ENCODE measurements at places on chromosomes 12 and 14.

DNA sequence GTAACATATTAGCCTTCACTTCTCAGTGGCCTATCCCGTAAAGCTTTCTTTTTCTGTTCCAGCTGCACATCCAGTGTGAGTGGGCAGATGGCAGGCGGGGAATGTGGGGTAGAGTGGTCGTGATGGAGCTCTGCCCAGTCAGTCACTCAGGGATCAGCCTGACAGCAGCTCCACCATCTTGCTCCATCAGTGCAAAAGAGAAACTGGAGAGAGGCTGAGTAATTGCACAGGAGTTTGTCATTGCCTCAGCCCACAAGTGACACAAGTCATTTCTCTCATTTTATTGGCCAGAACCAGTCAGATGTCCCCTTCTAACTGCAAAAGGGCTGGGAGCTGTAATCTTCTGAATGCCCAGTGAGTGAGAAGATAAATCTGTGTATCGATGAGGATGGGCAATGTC, 66.5 kb downstream of the ATP23 start:
- DNase-seq: no peak

DNA sequence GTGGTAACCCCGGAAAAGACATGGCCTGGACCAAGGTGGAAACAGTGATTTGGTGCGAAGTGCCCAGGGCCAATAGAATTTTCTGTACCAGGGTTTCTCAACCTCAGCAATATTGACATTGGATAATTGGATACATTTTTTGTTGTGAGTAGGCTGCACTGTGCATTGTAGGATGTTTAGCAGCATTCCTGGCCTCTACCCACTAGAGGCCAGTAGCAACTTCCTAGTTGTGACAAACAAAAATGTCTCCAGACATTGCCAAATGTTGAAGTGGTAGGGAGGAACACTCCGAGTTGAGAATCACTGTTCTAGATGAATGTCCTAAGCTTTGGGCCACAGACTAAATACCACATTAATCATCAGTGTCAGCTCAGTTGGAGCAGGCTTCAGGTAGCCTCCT, 6.2 kb upstream of the CGRRF1 start:
- DNase-seq: no peak

DNA sequence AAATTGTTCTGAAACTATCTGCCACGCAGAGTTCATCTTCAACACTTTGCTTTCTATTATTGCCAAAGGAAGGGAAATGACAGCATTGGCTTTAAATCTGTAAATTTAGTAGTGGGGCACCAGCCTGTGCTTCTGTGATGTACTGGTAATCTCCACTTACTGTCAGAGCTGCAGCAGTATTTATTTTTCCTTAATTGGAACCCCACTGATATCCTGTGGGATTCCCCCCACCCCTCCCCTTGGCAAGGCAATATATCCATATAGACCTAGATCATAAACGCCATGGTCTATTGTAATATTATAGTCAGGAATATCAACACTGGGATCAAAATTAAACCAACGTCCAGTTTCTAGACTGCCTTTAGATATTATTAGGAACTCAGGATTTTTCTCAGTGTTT, 96.7 kb downstream of the RMST start:
- DNase-seq: no peak

- DNase-seq: no peak
Observed at GRCh38 chr14:105549481-105549880, 23.1 kb downstream of the TMEM121 start.

- no peak for DNase-seq
Observed at GRCh38 chr12:11888029-11888428, 182.7 kb upstream of the BCL2L14 start.

DNA sequence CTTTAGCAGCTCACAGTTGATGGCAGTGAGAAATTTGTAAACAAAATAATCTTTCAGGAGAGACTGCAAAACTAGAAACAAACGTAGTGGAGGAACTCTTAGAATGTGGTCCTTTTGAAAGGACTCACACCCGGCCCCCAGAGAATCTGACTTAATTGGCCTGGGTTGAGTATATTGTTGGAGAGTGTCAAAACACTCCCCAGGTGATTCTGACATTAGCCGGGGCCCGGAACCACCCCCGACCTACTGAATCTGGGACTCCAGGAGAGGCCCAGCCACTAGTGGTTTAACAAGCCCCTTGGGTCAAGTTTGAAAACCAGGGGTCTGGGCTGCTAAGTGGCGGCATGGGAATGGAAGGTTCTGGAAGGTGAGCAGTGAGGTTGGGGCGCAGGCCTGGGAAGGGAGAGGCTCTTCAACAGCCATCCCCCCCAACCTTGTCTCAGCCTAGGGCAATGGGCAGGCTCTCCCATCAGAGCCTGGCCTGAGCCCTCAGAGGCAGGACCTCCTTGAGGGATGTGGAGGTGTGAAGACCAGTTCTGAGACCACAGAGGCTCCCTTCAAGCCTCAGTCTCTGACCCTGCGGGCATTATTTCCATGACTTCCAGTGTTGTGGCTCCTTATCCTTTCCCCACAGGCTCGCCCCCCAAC, 1.1 kb upstream of the ELK3 start:
- DNase-seq: no peak

DNA sequence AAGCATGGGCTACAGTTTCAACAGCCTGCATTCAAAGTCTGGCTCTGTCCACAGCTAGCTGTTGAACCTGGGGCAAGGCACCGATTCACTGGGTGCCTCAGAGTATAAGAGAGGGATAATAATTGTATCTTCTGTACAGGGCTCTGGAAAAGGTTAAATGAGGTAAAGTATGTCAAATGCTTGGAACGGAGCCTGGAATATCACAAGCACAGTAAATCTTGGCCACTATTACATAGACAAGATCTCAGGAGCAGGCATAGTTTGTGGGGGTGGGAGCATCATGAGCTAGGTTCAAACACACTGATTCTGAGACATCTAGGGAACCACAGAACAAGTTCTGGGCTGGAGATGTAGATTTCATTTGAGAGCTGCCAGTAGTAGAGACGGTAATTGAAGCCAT, 203.7 kb upstream of the NUDT4 start:
- DNase-seq: no peak

- DNase-seq: no peak
Observed at GRCh38 chr12:3651585-3652424, 101.1 kb downstream of the CRACR2A start.

- no peak for DNase-seq
Observed at GRCh38 chr14:46988312-46988711, 336.7 kb upstream of the RPL10L start.

- DNase-seq: no peak
Observed at GRCh38 chr14:105466531-105467248, 7.9 kb upstream of the CRIP2 start.
